Gastroesophageal sphincter (tissue), 4 donors: ENCODE measurements at places on chromosomes 11 and 22. TPM values are rescaled to one million over a fixed set of nuclear protein-coding genes. Genes with fewer than 3 reads are reported as not detected.

DNA sequence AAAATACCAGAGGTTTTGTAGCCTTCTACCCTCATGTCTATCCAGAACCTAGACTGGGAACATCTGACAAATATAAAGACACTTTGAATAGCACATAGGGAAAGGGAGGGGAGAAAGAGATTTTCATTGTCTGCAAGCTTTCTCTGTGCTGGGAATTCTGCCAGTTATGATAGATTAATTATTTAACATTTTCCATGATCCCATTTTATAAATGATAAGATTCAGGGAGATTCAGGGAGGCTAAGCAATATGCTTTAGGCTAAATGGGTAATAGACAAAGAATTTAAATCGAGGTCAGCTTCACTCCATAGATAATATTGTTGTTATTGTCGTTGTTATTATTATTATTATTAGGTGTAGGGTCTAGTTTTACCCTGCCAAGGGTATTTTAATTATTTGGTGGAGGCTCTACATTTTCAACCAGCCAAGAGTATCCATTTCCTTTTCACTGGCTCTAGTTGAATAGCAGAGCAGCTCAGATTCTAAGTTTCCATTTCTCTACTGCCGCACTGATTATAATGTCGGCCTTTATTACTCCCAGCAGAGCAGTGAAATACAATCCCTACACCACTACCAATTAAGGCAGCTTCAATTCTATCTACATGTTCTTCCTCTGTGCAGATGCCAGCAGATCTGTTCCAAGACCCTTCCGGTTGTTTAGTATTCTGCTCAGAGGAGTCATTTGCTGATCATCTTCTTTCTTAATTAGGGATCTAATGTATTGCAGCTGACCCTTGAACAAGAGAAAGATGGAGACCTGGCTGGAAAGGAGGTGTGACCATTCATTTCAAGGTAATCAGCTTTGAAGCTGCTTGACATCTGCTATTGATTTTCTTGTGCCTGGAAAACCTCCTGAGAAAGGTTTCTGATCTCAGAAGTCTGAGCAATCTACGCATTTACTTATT lies 23.8 kb upstream of the SYN3 start:
- no peak for ATAC-seq

The STK33 gene
- 15.7 TPM for total RNA-seq

GRCh38 chr11:9219572-9219971 lies 45.6 kb downstream of the DENND5A start:
- ATAC-seq, result peak; percentile 87

The CCND1 gene
- total RNA-seq, result 50.7 TPM

The CHADL gene
- total RNA-seq, result 8.8 TPM

DNA sequence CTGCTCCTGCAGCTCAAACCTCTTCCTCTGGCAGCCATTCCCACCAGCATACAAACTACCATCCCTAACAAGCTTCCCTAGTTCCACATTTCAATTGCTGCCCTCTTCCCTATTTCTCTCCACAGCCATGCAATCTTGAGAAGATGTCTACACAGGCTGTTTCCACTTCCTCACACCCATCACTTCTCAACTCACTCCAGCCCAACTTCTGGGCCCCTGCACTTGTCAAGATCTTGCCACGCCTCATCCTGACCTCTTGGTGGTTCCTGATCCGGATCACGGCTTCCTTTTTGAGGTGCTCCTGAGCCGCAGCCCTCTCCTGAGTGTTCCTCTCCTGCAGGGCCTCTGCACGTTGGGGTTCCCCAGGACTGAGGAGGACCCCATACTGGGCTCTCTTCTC lies 22.6 kb downstream of the RPL27A start:
- no peak for ATAC-seq

DNA sequence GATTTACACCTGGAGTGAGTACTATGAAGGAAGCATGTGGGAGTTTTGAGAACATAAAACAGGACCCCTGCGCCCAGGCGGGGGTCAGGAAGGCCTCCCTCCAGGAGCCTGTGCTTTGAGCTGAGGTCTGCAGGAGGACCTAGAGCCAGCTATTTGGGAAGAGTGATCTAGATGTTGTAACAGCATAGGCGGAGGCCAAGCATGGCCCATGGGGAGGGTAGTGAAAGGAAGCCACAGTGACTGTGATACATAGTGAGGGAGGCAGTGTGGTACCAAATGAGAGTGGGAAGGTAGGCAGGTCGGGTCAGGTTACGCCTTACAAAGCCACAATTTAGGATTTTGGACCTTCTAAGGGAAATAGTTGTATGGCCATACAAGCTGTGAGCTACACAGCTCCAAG lies 147.5 kb downstream of the PARVA start:
- ATAC-seq, result peak; percentile 67

The ACER3 gene
- 12.0 TPM for total RNA-seq
